RKO (cell line): ENCODE measurements at places on chromosomes 11 and 22.

DNA sequence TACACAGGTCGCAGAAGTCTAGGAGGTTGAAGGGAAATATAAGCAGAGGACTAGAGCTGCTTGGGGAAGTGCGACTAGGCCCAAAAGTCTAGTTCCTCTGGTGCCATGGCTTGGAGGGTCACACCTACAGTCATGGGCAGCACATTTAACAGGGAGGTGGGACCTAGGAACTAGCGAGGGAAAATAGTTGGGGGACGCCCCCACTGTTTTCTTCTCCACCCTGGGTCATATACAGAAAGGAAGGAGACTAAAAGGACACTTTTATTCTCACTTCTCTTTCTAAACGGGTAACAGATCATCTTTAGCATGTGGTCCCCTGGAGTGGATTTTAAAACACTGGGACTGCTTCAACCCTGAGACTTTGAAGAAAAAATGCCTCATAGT is 16.6 kb downstream of the APIP start:
- DNase-seq = no peak

DNA sequence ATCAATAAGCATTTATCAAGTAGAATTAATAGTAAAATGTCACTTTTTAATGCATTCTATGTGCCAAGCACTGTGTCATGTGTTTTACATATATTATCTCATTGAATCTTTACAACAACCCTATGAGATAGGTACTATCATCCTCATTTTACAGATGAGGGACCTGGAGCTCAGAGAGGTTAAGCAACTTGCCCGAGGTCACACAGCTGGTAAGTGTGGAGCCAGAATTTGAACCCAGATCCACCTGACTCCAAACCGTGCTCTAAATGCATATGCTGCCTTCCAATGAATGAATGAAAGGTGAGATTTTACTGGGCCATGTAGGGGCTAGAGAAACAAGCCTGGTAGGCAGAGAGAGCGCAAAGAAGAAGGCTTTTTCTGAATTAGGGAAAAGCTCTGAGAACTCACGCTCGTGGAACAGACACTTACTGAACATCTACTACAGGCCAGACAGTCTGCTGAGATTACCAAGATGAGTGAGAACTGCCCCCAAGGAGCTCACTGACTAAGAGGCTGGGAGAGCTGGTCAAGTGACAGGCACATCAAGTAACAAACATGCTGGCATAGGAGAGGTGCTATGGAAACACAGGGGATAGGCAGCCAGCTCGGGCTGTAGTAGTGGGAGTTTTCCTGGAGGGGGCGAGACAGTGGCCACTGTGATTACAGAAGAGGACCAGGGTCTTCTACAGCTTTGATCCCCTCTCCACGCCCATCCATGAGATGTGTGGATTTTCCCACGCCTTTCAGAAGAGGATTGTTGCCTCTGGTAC is 4.4 kb downstream of the ABCG4 start:
- DNase-seq = peak; percentile 41

DNA sequence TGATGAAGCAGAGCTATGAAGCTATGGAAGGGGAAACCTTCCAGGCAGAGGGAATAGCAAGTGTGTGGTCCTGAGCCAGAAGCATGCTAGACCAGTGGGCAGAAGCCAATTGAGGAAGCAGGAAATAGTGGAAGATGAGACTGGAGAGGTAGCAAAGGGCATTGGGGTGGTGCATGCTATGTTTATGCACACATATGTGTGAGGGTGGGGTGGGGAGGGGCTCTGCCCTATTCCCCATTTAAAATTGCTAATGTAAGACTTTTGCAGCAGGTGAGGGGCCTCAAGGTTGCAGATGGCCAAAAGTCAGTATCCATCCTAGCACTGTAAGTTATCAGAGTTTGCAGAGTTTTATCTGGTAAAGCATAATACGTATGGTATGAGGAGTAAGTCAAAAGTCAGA is 626.6 kb upstream of the KIRREL3 start:
- no peak for DNase-seq

- no peak for DNase-seq
Measured at GRCh38 chr22:47918276-47918921, 1155.9 kb downstream of the TBC1D22A start.

- DNase-seq = no peak
Measured at GRCh38 chr11:70511345-70511744, 113.0 kb downstream of the CTTN start.

DNA sequence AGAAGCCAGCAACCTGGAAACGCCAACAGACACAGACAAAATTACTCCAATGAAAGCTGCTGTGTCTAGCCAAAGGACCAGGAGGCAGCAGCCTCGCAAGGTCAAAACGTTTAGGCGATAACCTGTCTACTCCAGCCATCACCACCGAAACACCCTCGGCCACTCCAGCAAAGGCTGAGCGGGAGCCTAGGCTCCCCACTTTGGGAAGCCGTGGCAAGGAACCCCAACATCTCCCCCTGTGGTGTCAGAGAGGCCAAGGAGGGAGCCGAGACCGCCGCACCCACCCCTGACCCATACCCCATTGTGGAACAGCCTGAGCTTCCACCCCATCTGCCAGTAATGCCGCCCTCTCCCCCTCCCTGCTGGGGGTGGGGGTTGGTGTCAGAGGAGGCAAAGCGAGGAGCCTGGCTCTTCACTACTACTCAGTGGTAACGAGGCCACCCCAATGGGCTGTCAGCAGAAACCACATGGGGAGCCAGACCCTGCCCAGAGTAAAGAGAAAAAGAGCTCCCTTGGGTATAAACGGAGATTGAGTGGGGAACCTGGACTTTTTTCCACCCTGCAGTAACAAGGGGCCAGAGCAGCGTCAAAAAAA is 33.9 kb upstream of the SEPTIN5 start:
- no peak for DNase-seq

DNA sequence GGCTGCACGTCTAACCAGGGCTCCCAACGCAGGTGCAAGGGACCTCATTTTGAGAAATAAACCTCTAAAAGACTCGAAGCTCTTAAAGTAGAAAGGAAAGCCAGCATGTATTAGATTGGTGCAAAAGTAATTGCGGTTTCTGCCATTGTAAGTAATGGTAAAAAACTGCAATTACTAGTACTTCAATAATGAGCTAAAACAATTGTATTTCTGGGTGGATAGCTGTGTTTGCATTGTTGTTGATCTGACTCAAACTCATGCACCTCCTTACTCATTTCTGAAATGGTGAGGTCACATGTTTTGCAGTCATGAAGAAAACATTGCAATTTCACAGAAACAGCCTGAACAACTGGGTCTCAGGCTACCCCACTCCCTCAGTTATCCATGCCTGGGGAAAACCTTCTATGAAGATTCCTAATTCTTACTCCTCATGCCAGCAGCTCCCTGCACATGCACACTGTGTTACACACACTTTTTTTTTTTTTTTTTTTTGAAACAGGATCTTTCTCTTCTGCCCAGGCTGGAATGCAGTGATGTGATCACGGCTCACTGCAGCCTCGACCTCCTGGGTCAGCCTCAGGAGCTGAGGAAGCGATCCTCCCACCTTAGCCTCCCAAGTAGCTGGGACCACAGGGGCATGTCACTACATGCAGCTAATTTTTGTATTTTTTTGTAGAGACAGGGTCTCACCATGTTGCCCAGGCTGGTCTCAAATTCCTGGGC is 24.6 kb downstream of the VWCE start:
- peak; percentile 24 for DNase-seq

GRCh38 chr11:78192911-78193351 is 4.2 kb downstream of the USP35 start:
- no peak for DNase-seq

GRCh38 chr22:46064228-46064965 is 85.9 kb upstream of the PPARA start:
- DNase-seq = no peak

GRCh38 chr22:50089682-50090411 is at the start of gene MOV10L1:
Gene MOV10L1 (plus strand): TSS chr22:50090006. CDS start chr22:50090089, 83 bp downstream.
- DNase-seq = no peak

DNA sequence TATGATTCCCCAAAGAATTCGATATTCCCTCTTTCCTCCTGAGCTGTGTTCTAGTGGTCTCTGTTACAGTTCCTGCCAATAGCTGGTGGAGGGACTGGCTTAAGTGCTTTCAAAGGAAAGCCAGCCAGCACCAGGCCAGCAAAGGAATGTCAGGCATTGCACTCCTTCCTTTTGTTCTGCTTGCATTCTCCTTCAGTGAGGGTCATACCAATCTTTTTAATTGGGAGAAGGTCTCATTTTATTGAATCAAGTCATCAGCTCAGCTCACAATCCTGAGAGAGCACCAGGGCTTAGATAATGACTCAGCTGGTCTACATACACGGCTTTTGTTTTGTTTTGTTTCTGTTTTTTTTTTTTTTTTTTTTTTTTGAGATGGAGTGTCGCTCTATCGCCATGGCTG is 222.9 kb downstream of the NAV2 start:
- no peak for DNase-seq

- no peak for DNase-seq
Measured at GRCh38 chr11:93145390-93145915, 52.3 kb downstream of the SLC36A4 start.

DNA sequence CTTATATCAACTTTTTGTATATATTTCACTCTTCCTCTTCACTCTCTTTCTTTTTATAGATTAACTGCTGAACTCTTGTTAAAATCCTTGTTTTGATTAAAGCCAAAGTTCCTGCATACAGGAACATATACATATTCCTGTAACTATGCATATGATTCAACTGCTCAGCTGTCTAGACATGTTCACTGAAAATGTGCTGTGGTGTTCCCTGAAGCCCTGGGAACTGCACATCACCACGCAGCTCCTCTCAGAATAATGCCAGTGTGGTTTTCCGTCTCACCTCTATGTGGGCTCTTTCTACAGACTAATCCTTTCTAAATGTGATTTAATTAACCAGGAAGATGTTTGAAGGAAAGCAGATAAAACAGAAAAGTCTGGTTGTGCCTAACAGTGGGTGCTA is 25.6 kb upstream of the MMP12 start:
- no peak for DNase-seq

DNA sequence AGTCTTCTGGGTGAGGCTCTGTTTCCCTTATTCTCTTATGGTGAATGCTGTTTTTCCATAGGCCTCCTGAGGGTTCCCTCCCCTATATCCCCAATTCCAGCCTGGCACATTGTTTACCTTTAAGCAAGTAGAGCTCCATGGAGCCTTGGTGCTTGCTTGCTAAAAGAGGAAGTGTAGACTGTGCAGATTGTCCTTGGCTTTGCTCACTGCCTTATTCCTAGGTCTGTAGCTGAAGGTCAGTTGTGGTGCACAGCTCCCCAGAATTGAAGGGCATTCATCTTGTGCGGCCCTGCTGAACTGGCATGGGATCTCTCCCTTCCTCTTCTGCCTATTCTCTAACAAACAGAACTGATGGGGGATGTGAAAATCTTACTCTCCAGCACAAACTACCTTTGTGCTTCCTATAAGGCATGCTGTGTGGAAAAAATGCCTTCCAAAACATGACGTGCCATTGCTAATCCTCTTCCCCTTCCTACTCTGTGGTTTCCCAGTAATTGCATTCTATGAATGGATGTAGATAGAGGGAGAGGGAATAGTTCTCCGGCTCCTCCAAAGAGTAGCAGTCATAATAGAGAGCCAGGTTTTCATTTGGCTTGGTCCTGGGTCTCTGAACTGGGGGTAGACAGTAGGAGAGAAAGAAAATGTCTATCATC is 34.2 kb upstream of the PLET1 start:
- DNase-seq = no peak

GRCh38 chr11:59545179-59546020 is 34.1 kb downstream of the OR4D9 start:
- DNase-seq = peak; percentile 99

DNA sequence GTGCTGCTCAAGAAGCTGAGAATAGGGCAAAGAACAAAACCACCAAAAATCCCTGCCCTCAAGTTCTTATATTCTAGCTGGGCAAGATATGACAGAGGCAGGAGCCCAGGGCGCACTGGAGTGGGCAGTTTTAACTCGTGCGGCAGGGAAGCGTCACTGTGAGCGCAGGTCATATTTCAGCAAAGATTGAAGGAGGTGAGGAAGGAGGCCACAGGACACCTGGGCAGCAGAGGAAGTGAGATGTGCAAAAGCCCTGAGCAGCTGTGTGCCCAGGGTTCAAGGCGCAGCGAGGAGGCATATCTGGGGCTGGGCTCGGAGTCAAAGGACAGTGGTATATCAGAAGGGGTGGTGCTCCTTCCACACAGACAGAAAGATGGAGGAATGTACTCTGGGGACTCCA is 13.5 kb downstream of the KCNC1 start:
- DNase-seq = no peak

GRCh38 chr22:40147388-40148176 is 30.1 kb upstream of the TNRC6B start:
- no peak for DNase-seq

DNA sequence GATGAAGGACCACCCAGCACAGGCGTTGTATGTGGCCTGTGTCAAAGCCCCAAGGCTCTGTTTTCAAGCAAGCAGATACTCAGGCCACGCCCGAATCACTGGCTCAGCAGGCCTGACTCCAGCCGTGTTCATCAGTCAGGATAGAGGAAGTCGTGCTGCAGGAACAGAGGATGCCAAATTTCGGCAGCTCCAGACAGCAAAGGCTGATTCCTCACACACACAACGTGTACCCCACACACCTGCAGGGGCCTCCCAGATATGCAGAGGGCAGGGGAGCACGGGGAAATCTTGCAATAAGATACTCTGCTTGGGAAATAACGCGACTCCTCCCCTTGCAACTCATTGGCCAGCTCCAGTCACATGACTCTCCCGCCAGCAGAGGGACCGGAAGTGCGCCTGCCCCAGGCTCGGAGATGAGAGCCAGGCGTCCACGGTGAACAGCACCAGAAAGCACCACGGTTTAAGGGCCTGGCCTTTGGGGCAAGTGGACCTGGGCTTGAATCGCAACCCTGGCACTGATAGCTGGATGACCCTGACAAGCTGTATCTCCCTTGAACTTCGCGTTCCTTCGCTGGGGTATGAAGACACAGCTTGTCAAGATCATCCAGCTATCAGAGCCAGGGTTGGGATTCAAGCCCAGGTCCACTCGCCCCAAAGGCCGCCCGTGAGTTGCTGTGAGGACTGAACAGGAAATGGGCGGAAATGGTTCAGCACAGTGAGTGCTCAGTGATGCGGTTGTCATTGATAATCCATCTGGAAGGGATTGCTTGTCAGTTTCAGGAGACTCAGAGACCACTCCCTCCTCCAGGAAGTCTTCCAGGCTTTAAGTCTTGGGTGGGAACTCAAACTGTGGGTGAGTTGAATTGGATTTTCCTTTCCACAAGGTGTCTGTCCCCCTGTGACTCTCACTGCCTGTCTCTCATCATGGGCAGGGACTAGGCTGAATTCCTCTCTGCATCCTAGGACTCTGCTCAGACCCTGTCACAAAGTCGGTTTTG is 88.5 kb downstream of the MYEOV start:
- peak; percentile 86 for DNase-seq

DNA sequence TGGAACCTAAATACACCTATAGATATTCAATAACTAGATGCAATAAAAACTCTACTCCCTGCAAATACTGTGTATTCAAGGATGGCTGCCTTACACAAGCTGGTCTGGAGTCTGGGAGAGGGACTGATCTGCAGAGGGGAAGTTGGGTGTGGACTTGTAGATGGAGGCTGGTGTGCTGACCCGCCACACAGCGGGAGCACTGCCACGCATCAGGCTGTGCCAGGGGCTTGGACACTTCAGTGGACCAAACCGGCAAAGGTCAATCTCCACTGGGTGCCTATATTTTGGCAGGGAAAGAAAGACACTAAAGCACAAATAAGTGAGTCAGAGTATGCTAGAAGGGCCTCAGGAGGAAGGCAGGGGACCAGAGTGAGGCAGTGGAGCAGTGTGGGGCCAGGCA is 2.1 kb upstream of the SHANK3 start:
- DNase-seq = no peak

GRCh38 chr11:61123775-61124571 is 21.7 kb downstream of the CD5 start:
- DNase-seq = no peak
